Aorta (tissue), 5 donors: ENCODE measurements at places on chromosomes 1 and 21. TPM values are rescaled to one million over a fixed set of nuclear protein-coding genes. Genes with fewer than 3 reads are reported as not detected.

GRCh38 chr1:17732475-17732874 lies 22.7 kb upstream of the ACTL8 start:
- H3K36me3 ChIP-seq = no peaks in the 10 kb centered on the region
- H3K4me3 ChIP-seq = no peak overlapping the region
- no peaks in the 10 kb centered on the region for H3K27me3 ChIP-seq
- H3K27ac ChIP-seq = no peak overlapping the region

DNA sequence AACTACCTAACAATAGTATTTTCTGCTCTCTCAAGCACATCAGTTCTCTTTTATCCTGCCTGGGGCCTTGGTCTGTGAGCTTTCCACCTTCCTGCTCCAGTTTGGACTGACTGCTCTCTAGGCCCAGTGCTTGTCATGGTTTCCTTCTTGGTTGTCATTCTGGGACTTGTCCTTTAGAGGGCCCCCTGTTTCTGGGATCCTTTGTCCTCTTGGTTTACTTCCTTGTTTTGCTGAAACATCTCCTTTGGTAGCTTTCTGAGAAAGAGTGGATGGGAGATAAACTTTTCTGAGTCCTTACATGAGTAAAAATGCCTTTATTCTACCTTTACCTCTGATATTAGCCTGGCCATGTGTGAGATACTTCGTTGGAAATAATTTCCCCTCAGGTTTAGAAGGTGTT lies 4.7 kb downstream of the SLC1A7 start:
- no peak overlapping the region for H3K4me3 ChIP-seq
- no peaks in the 10 kb centered on the region for H3K36me3 ChIP-seq
- no peaks in the 10 kb centered on the region for H3K27me3 ChIP-seq
- H3K27ac ChIP-seq = no peak overlapping the region

GRCh38 chr21:16788584-16788983 lies 724.3 kb upstream of the CXADR start:
- no peak overlapping the region for H3K4me3 ChIP-seq
- no peak for DNase-seq
- peaks cover 2% of the 10 kb centered on the region for H3K4me1 ChIP-seq
- no peaks in the 10 kb centered on the region for H3K27me3 ChIP-seq
- no peak overlapping the region for H3K27ac ChIP-seq

DNA sequence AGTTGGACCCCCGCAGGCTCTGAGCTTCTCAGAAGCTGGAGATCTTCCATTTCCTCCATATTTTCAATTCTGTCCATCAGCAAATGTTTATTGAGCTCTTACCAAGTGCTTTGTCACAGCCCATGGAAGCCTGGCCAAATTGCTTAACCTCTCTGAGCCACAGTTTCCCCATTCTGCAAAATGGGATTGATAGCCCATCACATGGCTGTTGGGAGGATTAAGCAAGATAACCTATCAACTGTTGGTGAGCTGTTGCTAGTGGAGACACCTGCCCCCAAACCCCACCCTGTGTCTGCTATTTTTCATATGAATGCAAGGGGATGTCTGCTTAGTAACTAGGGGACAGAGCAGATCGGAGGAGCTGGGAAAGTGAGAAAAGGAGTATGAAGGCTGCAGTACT lies 38.3 kb downstream of the CD34 start:
- no peak overlapping the region for H3K27ac ChIP-seq
- no peaks in the 10 kb centered on the region for H3K4me1 ChIP-seq
- DNase-seq = no peak
- H3K36me3 ChIP-seq = no peaks in the 10 kb centered on the region

GRCh38 chr1:40264354-40264781 lies 6.3 kb downstream of the ZMPSTE24 start:
- peaks cover 7% of the 10 kb centered on the region for H3K4me1 ChIP-seq
- no peak overlapping the region for H3K4me3 ChIP-seq
- no peaks in the 10 kb centered on the region for H3K27me3 ChIP-seq
- no peaks in the 10 kb centered on the region for H3K36me3 ChIP-seq
- DNase-seq = no peak

DNA sequence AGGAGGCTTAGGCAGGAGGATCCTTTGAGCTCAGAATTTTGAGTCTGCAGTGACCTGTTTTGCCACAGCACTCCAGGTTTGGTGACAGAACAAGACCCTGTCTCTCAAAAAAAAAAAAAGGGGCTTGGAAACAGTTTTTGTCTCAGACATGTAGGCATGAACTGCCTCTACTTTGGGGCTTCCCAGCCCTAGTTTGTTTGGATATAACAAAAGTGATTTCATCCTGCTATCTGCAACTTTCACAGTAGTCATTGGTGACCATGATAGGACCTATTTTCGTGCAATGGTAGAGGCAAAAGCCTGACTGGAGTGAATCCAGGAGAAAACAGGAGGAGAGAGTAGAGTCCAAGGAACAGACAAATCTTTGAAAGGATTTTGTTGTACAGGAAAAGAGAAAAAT lies 20.3 kb upstream of the EVI5 start:
- no peaks in the 10 kb centered on the region for H3K27me3 ChIP-seq
- no peak overlapping the region for H3K27ac ChIP-seq
- H3K36me3 ChIP-seq = no peaks in the 10 kb centered on the region
- H3K4me1 ChIP-seq = no peaks in the 10 kb centered on the region
- H3K4me3 ChIP-seq = no peak overlapping the region

DNA sequence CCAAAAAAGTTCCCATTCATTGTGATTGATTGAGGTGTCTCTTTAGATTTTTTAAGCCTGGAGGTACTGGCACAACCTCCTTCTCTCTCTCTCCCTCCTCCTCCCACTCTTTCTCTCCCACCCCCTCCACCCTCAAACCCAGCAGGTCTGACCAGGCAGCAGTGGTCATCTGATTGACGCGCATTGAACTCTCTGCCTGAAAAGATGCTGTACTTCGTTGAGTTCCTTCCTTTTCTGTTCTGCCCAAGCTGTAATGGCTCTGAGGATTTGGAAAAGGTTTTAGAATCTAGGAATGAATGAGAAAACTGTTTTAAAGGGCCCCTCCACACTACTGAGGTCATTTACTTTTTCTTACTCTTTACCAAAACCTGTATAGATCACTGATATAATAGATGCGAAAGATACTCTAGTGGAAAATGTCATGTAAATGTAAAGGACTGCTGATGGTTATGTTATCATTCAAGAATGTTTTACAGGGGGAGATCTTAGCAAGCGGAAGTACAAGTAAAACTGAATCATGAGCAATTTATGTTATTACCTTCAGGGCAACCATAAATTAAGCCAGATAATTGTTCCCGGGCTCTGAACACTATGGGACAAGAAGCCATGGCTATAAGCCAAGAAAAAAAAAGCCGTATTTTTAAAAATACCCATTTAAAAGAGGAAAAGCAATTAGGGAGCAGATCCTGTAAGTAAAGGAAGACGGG lies 25.2 kb upstream of the DYRK1A start:
- H3K4me3 ChIP-seq = no peak overlapping the region
- no peaks in the 10 kb centered on the region for H3K36me3 ChIP-seq
- H3K27me3 ChIP-seq = no peaks in the 10 kb centered on the region
- H3K27ac ChIP-seq = no peak overlapping the region
- no peak for DNase-seq

DNA sequence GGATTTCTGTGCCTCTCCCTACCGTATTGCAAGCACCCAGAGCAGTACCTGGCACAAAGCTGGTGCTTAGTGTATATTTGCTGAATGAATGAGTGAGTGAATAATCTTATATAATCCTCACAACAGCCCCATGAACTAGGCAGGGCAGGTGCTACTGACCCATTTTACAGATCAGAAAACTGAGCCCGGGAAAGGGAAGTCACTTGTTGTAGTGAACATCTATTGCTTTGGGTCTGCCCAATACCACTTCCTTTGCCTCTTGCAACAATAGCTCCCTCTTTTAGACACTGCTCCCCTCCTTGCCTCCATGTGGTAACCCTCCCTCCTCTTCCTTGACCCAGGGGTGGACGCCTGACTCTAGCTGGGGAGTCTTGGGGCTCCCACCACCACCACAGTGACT lies 3.1 kb downstream of the CDCP2 start:
- H3K4me3 ChIP-seq = no peak overlapping the region
- no peak overlapping the region for H3K27ac ChIP-seq
- no peaks in the 10 kb centered on the region for H3K4me1 ChIP-seq
- H3K27me3 ChIP-seq = no peaks in the 10 kb centered on the region
- H3K36me3 ChIP-seq = no peaks in the 10 kb centered on the region

- DNase-seq = no peak
- no peaks in the 10 kb centered on the region for H3K36me3 ChIP-seq
- H3K27ac ChIP-seq = no peak overlapping the region
- no peak overlapping the region for H3K4me3 ChIP-seq
- H3K4me1 ChIP-seq = peaks cover 3% of the 10 kb centered on the region
Measured at GRCh38 chr1:184492536-184492935, 105.7 kb downstream of the C1orf21 start.

GRCh38 chr1:109969146-109969829 lies 15.3 kb upstream of the AHCYL1 start:
- H3K27me3 ChIP-seq = no peaks in the 10 kb centered on the region
- no peak overlapping the region for H3K4me3 ChIP-seq
- H3K36me3 ChIP-seq = no peaks in the 10 kb centered on the region
- DNase-seq = no peak
- no peak overlapping the region for H3K27ac ChIP-seq

DNA sequence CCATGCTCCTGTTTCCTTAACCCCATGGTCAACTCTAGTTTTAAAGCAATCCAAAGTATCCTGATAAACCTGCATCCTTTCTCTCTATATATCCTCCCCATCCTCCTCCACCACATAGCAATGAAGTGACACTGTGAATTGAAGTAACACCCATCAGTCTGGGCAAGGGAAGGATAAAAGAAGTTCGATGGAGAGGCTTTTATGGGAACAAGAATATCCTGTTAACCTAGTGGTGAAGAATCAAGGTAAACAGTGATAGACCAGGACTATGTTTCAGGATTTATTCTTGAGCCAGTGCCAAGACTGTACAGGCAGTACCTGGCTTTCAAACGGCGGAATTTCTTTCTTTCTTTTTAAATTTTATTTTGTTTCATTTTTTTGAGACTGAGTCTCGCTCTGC lies 17.6 kb downstream of the RABIF start:
- no peaks in the 10 kb centered on the region for H3K27me3 ChIP-seq
- no peak overlapping the region for H3K4me3 ChIP-seq
- no peak overlapping the region for H3K27ac ChIP-seq
- no peak for DNase-seq

DNA sequence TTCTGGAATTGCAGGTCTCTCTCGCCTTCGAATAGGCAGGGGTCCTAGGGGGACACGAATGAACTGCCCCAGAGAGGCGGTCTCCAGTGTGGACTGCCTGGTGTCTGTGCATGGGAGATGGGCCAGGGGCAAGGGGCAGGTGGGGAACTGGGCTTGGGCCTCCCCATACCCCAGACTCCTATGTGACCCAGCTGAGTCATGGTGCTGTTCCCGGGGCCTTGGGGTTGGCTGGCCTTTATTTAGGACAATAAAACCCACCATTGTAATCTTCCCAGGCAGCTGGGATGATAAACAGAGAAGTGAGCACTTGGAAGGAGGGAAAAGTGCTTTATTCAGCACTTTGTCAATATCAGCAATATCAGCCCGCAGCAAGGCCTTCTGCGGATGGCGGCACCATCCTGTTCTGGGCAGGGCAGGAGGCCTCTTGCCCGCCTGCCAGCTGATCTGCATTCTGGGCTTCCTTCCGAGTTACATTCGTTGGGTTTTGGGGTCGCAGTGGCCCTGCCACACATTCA lies 209.0 kb upstream of the TMEM51 start:
- H3K36me3 ChIP-seq = no peaks in the 10 kb centered on the region
- H3K4me3 ChIP-seq = no peak overlapping the region

DNA sequence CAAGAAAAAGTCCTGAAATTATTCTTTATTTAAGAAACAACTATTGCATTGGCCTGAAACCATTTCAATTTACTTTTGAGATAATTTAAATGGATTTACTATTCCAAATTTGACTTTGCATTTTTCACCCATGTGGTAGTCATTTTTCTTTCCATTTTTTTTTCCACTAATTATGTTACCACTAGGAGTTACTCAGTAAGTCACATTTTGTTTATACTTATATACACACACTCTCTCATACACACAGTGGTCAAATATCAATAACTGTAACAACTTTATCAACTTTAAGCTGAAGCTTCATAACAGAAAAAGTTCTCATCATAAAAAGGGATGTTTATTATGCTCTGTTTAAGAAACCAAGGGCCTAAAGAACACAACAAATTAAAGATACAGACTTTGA lies 222.8 kb downstream of the SIPA1L2 start:
- no peaks in the 10 kb centered on the region for H3K4me1 ChIP-seq
- no peak overlapping the region for H3K27ac ChIP-seq
- H3K36me3 ChIP-seq = no peaks in the 10 kb centered on the region
- no peak overlapping the region for H3K4me3 ChIP-seq
- H3K27me3 ChIP-seq = no peaks in the 10 kb centered on the region

- peak overlapping the region; percentile 58 for H3K27ac ChIP-seq
- H3K4me1 ChIP-seq = no peaks in the 10 kb centered on the region
- no peaks in the 10 kb centered on the region for H3K36me3 ChIP-seq
- DNase-seq = peak; percentile 95
Measured at GRCh38 chr1:58815069-58815685, 31.3 kb upstream of the JUN start.

- peak; percentile 55 for DNase-seq
- H3K36me3 ChIP-seq = no peaks in the 10 kb centered on the region
- no peaks in the 10 kb centered on the region for H3K27me3 ChIP-seq
- H3K4me3 ChIP-seq = no peak overlapping the region
- H3K27ac ChIP-seq = no peak overlapping the region
- H3K4me1 ChIP-seq = no peaks in the 10 kb centered on the region
Measured at GRCh38 chr1:119885903-119886783, 10.2 kb downstream of the ADAM30 start.

- DNase-seq = peak; percentile 26
- no peaks in the 10 kb centered on the region for H3K36me3 ChIP-seq
- H3K4me3 ChIP-seq = no peak overlapping the region
Measured at GRCh38 chr1:230335861-230336522, 90.1 kb downstream of the PGBD5 start.

GRCh38 chr1:24409535-24409934 lies 4.0 kb downstream of the STPG1 start:
- no peak for DNase-seq
- H3K27ac ChIP-seq = no peak overlapping the region
- H3K4me1 ChIP-seq = no peaks in the 10 kb centered on the region
- no peak overlapping the region for H3K4me3 ChIP-seq

GRCh38 chr1:184843732-184844495 lies 89.3 kb upstream of the EDEM3 start:
- no peaks in the 10 kb centered on the region for H3K27me3 ChIP-seq
- H3K4me1 ChIP-seq = no peaks in the 10 kb centered on the region
- H3K4me3 ChIP-seq = no peak overlapping the region
- H3K36me3 ChIP-seq = no peaks in the 10 kb centered on the region

PRAMEF1 gene
- total RNA-seq = not detected

CHI3L1 gene
- total RNA-seq = 34.2 TPM

INPP5B gene
- total RNA-seq = 38.4 TPM
